ENCODE measurements at places on chromosomes 12 and 14.

- DNase-seq: no peak
These were observed 3.8 kb upstream of the MYH6 start for GRCh38 chr14:23411563-23412525.

GRCh38 chr12:66947119-66947518, 268.2 kb upstream of the GRIP1 start:
- no peak for DNase-seq

GRCh38 chr12:75205558-75205957, 4.1 kb downstream of the KCNC2 start:
- no peak for DNase-seq

DNA sequence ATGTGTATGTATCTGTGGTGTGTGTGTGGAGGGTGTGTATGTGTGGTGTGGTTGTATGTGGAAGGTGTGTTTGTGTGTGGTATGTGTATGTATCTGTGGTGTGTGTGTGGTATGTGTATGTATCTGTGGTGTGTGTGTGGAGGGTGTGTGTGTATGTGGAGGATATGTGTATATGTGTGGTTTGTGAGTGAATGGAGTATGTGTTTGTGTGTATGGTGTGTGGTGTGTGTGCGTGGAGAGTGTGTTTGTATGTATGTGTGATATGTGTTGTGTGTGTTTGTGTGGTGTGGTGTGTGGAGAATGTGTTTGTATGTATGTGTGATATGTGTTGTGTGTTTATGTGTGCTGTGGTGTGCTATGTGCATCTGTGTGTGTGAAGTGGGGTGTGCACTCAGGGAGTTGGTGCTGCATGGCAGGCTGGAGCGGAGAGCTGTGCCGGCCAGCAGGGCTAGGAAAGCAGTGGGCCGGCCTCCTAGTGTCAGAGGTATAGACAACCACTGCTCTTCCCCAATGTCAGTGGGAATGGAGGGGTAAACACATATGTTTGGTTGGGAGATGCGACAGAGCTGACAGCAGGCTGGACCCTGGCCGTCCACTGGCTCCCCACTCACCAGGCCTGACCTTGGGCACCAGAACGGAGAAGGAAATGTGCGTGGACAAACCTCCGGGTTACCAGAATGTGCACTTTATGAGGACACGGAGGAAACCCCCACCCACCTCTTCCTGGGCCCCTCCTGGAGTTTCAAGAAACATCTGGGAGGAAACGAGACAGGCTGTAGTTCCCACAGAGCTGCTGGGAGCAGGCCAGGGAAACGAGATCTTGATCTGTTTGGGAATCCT, 60.7 kb downstream of the CLMN start:
- DNase-seq: no peak

Measured in central memory CD4-positive, alpha-beta T cell (primary cell).